ENCODE measurements at places on chromosomes 5 and 9.

DNA sequence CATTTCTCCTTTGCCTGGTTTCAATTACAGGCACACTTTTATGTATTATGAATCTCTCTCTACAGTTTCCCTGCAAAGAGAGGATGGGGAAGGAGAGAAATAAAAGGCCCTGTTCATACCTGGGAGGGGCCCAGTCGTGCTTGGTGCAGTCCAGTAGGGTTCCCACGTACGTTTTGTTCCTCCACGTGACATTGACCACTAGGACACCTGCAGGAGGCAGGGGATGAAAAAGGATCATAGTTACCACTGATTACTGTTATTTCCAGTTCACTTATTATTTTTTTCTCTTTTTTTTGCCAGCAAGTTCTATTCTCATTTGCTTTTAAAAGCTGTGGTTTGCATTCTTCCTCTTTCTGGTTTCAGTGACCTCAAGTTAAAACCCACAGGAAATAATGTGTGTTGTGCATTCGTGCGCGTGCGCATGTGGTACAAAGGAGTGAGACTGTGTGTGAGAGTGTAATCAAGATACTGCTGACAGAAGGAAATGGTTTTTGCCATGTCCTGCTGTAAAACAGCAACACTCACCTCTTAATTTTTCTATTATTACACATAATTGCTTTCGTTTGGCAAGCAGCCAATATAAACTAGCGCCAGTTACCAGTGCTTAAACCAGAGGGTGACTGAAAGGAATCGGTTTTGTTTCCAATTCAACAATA, 96.8 kb downstream of the ZNF608 start:
- DNase-seq, result peak; percentile 88

DNA sequence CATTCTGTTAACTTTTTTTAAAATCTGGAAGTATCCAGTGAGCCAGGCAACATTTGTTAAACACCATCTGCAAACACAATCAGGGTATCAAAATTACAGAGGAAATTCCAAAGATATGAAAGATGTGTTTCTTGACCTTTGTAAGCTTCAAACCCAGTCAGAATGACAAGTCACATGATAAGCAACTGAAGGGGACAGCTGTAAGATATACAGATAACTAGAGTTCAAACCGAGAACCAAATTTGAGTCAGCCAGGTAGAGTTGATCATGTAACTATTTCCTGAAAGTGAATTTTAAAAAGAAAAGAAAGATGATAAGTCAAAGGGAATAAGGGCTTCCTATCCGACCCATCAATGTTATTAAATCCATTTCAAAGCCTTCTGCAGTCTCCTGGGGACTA, 196.2 kb downstream of the DEPDC1B start:
- DNase-seq, result no peak

- peak; percentile 53 for DNase-seq
Observed at GRCh38 chr5:165457859-165458481, 1952.6 kb downstream of the MAT2B start.

DNA sequence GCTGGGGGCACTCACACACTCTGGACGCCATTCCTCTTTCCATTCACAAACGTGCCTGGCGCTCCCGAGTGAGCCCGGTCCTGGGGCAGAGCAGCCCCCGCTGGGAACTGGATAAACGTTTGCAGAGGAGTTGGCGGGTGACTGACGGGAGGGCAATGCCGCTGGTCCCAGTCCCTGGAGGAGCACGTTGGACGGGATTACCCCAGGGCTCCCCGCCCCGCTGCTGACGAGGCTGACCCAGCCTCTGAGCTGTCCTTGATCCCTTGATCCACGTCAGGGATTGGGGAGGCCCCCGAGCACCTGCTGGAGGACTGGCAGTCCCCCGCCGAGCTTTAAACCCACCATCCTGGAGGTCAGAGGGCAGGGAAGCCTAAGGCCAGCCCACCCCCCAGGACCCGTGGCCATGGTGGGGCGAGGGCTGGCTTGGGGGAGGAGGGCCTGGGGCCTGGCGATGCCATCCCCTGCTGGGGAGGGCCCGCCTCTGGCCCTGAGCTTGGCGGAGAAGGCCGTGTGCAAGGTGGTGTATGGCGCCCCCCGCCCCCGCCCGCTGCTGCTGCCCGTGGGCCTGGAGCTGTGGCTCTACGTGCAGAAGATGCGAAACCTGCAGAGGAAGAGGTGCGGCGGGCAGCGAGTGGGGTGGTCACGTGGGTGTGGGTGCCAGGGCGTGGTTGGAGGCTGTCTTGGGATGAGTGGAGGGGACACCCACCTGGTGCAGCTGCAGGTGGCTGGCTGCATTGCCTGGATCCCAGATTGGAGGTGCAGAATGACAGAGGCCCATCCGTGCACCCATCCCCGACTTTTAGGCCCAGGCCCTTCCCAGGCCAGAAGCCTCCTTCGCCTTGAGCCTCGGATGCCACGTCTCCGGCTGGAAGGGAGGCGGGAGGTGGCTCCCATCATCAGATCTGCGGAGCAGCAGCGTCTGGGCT, 4.5 kb downstream of the GPSM1 start:
- DNase-seq, result no peak

GRCh38 chr5:125143011-125143410, 396.6 kb upstream of the ZNF608 start:
- DNase-seq, result no peak

- no peak for DNase-seq
Observed at GRCh38 chr9:93124793-93125192, 9.3 kb downstream of the NINJ1 start.

DNA sequence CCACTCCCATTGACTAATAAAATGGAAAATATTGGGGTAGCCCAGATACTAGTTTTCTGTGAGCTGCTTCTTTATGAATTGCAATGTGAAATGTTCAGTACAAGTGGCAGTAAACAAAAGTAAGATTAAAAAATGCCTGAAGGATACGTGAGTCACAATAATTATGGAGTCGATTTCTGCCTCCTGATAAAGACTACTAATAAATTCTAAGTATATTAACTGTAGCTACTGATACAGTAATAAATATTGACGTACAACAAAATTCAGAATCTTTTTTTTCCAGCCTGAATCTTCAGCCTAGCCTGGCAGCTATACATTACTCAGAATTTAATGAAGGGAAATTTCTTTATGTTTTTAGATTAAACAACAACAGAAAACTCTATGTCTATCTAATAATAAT, 218.1 kb downstream of the MPDZ start:
- no peak for DNase-seq

- no peak for DNase-seq
Observed at GRCh38 chr5:146710348-146710747, 168.2 kb downstream of the PPP2R2B start.

DNA sequence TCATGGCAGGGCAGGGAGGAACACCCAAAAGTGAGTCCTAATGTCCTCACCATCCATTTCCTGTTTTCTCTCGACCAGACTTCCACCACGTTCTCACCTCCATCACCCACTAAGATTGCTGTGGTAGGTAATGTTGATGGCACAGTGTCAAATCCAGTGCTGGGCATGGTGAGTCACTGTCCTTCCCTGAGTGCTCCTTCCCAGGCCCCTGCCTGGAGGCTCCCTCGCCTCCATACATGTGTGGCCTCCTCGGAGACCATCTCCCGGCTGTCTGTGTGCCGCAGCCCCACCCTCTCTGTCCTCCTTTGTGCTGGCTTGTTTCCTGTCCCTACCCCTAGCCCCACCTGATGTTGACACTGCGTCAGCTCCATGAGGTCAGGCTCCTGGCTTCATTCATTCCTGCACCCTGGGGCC, 177.5 kb downstream of the SYK start:
- no peak for DNase-seq

- peak; percentile 17 for DNase-seq
Observed at GRCh38 chr5:97549496-97549895, 366.4 kb upstream of the RIOK2 start.

DNA sequence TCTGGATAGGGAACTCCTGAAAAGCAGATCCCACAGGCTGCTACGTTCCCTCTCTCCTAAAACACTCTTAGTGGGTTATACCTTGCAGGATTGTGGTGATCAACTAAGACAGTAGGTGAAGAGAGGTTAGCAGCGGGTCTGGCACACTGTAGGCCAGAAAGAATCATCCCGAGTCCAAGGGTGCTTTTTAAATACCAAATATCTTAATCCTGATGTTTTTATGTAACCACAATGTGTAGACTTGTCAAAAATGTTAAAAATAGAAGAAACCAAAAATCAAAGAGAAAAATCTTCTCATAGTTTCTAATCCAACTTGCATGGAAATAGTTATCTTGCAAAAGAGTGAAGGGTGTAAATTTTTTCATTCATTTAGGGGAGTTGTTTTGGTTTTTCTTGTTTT, 52.3 kb upstream of the IFNK start:
- DNase-seq, result no peak

- no peak for DNase-seq
Observed at GRCh38 chr5:137234973-137235943, 263.9 kb downstream of the SPOCK1 start.

GRCh38 chr5:171898386-171898785, 108.1 kb downstream of the FBXW11 start:
- DNase-seq, result no peak

DNA sequence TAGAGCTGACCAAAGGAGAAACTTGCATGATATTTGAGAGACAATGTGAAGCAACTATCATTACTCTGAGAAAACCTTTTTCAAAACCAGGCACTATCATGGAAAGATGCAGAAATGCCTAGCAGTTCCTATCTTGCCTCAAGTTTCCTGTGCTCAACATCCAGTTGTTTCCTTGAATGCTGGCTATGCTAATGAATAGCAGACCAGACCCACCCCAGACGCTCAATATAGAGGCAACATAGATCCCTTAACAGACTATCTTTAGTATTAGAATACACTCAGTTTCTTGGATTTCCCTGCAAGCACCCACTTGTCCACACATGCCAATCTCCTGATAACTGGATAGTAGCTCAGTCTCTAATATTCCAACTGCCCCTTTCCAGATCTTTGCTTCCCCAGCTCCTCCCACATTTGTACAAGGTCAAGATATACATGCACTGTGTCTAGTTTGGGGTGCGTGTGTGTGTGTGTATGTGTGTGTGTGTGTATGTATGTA, 93.3 kb upstream of the PCSK5 start:
- DNase-seq, result no peak

DNA sequence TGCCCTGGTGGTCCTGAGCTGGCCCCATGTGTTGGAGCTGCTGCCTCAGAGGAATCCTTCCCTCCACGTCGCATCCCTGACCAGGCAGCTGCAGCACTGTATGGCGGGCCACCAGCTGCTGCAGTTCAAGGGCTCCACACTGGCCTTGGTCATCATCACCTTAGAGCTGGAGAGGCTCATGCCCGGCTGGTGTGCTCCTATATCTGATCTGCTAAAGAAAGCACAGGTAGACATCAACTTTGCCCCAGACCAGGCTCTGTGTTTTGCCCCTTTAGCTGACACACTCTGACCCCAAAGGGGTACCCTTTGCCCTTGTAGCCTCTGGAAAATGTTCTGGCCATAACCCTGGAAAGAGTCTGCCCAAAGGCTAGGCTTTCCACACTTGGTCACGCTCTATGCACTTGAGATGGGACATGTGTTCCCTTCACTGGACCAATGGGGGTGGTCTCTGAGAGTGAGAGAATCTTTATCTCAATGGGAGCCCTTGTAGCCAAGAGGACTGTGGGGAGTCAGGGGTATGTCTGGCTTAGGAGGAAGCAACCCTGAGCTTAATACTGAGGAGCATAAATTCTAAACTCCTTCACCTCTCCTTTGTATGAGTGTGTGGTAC, 4.8 kb downstream of the CCNI2 start:
- no peak for DNase-seq

GRCh38 chr5:81899123-81899522, 72.7 kb upstream of the ATG10 start:
- DNase-seq, result no peak

- DNase-seq, result no peak
Observed at GRCh38 chr5:93395971-93396379, 185.0 kb downstream of the NR2F1-AS1 start.

DNA sequence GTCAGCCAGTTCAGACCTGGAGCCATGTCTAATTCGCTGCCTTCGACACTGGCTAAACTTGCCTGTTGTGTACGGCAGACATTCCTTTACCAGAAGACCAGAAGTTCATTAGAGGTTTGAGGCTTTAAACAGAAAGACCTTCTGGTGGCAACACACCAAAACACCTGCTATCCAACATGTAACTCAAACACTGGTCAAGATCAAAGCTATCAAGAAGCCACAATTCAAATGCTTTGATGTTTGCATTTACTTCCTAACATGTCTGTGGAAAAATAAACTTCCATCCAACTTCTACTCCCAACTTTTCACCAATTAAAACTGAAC, 91.0 kb upstream of the RETREG1 start:
- no peak for DNase-seq

DNA sequence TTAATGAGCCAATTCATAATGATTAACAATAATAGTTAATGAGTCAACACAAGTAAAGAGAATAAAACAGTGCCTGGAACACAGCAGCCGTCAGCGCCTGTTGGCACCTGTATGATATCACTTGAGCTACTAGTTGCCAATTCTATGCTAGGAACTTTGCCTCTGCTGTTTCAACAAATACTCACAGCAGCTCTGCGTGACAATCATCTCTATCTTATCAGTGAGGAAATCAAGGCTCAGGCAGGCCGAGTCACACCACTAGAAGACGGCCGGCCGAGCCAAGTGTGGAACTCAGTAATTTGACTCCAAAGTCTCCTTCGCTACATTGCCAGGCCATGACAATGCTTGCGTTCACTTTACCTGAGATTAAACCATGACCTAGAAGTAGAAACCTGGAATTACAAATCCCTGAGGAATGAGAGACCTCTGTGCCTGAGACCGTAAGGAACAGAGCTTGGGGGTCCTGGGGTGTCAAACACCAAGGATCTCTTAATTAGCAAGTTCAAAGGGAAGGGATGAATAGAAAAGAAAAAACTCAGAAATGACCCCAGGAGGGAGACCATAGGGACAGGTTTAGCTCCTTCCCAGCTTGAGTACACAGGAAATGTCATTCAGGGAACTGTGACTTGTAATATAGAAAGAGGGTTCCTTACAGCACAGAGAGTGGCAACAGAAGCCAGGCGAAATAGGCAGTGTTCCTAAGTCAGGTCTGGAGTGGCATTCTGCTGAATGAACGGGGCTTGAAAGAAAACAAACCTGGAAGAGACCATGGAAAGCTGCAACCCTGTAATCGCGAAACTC, 109.1 kb downstream of the SUSD1 start:
- no peak for DNase-seq

DNA sequence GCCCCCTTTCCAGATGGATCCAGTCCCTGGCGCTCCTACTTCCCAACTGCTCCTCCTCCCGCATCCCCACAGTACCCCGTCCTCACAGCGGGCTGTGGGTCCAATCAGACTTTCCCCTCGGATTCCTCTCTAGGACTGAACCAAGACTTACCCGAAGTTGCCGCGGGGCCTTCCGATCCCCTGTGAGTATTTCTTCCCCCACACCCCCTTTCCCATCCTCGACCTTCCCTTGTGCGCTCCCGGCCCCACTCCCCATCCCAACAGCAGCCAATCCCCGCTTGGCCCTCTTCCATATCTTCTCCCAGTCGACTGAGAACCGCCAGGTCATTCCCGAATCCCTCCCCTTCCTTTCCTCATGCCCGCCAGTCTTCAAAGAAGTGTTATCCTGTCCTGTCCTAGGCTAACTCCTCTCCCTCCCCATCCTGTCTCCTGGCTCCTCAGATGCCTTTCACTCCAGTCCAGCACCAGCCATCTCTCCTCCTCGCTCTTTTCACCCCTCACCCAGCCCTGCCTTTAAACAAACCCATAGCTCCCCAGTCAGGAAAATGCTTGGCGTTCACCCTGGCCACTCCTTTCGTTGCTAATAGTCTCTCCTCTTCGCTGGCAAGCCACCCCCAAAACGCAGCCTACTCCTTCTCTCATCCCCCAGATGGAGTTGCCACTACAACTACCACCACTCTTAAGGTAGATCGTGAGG, 646 bp downstream of the SWI5 start:
- peak; percentile 60 for DNase-seq
